ENCODE measurements at places on chromosomes 7 and 10.

DNA sequence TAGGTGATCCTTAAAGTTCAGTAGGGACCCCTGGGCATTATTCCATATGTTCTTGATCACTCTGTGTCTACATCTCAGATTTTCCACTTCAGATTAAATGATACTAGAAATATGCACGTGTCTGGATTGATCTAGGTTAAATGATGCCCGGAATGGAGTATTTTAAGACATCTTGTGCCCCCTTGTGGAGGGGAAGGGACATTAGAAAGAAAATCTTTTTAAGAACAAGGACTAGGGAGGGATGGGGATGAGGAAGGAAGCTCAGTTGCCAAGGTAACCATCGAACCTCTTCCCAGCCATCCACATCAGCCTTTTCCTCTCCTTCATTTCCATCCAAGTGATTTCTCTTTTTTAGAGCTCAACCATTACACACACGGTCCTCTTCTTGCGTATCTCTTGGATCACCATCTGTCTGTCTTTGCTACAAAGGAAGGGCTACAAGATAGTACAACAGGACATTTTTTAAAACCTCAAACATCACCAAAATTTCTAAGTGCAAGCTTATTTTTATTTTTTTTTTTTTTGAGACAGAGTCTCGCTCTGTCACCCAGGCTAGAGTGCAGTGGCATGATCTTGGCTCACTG, 40.5 kb downstream of the PRSS2 start:
- peak; percentile 84 for DNase-seq

DNA sequence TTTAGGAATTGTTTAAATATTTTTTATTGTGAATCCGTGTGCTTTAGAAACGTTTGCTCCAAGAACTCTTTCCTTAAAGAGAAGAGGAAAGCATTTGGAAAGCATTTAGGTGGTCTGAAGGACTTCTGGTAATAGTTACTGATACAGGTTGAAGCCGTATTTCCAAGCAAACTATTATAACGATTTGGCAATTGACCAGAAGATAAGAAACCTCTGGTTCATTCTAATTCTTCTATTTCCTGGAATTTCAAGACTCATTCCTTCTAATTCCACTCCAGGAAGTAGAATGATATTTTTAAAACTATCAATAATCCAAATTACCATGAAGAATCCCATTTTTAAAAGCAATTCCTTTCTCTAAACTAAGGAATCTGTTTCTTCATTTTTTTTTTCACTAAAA, 158.9 kb upstream of the AGR3 start:
- no peak for DNase-seq

DNA sequence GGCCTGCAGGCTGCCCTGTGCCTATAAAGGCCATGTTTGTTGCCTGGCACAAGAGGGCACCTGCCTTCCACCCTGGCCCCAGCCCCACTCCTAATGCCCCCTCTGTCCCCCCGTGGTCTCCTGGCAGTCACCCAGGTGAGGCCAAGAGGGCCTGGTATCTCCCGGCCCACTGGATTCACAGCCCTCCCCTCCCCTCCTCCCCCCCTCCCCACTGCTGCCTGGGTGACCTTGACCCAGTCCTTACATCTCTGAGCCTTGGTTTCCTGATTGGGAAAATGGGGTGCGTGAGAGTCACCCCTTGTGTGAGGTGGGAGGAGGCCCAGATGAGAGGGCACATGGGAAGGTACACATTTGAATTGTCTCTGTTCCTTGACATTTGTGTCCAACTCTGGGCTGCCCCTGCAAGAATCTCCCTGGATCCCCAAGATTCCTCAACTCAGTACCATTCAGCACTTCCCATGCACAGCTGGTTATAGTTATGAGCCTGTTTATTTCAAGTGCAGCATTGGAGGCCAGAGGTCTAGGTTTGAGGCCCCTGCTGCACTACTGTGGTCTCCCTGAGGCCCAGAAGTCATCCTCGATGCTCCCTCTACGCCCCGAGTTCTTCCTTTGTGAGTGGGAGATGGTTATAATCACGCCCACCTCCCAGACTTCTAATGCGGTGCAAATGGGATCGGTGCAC, 58.9 kb downstream of the TMEM270 start:
- no peak for DNase-seq

GRCh38 chr10:16585103-16585502, 63.4 kb upstream of the C1QL3 start:
- no peak for DNase-seq

GRCh38 chr7:84248267-84248666, 53.7 kb upstream of the SEMA3A start:
- DNase-seq: peak; percentile 10

DNA sequence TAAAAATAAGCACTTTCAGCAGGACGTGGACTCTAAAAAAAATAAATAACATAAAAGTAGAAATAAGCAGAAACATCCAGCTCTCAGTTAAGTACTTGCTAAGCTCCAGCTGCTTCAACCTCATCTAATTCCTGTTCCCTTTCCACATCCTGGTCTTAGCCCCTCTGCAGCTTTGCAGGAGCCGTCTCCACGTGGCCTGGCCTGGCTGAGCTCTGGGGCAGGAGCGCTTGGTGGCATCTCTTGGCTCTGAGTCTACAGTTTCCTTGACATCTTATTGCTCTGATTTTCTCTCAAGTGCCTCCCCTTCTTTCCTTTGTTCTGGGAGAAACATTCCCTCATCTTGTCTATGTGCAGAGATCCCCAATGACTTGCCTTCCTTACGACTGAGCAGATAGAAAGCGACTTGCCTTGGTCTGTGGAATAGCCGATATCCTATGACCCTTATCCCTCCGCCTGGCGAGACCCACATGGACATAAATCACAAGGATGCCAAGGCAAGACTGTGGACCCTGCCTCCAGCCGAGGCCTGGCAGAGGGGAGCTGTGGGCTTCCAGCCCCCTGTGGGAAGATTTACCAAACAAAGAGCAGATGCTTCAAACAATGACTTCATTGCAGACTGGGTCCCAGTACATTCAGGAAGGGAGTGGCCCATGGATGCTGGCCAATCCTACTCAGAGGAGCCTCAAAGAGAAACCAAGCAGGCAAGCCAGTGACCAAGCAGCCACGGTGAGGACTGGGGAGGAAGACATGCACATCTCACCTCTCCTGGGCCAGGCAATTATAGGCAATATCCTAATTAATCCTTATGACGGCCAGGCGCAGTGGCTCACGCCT, 61.9 kb downstream of the SPOCK2 start:
- no peak for DNase-seq

- DNase-seq: no peak
These were observed 191.4 kb downstream of the AGMO start for GRCh38 chr7:15370441-15370840.

GRCh38 chr10:78118591-78118990, 84.9 kb downstream of the RPS24 start:
- no peak for DNase-seq

GRCh38 chr7:27409776-27410175, 167.2 kb downstream of the EVX1 start:
- DNase-seq: no peak

- no peak for DNase-seq
These were observed 193.5 kb upstream of the NEBL start for GRCh38 chr10:21090609-21091082.

- no peak for DNase-seq
These were observed 694.6 kb upstream of the SORCS1 start for GRCh38 chr10:107859065-107859464.

- no peak for DNase-seq
These were observed 6.1 kb downstream of the NRF1 start for GRCh38 chr7:129617652-129618051.

DNA sequence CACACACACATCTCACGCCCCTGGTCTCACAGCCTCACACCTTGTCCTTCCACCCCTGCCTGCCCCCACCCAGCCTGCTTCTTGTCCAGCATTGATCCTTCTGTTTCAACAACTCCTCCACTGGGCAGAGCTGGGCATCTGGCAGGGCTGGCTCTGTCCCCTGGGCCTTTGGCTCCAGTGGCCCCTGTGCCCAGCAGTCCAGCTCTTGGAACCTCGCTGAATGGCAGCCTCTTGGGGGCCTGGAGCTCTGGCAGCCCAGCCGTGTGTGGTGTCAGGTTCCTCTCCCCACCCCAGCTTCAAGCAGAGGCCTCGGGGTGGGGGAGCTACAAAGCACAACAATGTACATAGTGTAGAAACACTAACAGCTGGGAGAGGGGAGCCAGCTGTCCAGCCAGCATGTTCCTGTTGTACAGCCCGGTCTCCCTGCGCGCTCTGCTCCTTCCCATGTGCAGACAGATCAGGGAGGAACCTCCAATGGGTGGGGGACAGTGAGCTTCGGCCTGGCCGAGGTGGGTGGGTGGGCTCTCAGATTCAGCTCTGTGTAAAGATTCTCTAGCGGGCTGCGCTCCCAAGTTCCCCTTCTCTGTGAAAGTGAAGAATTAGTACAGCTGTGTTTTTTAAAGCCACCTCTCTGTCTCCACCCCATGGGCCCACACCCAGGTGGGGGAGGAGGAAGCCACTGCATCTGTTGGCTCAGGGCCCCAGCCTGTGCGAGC, 19.4 kb downstream of the ZMIZ2 start:
- peak; percentile 52 for DNase-seq

- peak; percentile 57 for DNase-seq
These were observed 90.7 kb downstream of the MKI67 start for GRCh38 chr10:128035557-128035973.

DNA sequence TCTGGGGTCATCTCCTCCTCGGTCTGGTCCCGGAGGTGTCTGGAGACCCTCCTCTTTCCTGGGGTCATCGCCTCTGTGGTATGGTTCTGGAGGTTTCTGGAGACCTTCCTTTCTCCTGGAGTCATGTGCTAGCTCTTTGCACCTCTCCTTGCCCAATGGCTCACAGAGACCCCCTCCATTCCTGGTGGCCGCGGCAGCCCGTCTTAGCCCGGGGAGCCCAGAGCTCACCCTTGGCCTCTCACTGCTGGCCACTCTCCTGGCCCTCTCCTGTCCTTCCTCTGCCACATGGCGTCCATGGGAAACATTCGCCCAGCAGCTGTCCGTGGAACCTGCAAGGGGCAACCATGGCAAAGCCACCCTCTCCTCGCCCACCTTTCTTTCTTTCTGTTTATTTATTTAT, 20.2 kb upstream of the FOXL3 start:
- no peak for DNase-seq

DNA sequence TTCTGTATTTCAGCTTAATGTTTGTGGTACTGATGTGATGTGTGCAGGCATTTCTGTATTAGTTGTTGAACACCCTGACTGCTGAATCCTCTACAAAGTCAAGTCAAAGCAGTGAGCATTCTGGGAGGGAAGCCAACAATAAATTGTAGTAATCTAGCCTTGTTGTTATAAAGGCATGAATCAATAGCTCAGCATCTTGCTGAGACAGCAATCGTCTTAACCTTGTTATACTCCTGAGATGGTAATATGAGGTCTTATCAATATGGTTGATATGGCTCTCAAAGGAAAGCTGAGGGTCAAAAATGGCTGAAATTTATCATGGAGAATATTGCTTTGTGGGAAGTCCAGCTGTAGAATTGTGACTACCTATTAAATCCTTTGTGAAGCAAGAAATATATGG, 299.4 kb downstream of the DNAJB9 start:
- no peak for DNase-seq

GRCh38 chr7:25711940-25712339, 440.1 kb upstream of the NFE2L3 start:
- DNase-seq: no peak

DNA sequence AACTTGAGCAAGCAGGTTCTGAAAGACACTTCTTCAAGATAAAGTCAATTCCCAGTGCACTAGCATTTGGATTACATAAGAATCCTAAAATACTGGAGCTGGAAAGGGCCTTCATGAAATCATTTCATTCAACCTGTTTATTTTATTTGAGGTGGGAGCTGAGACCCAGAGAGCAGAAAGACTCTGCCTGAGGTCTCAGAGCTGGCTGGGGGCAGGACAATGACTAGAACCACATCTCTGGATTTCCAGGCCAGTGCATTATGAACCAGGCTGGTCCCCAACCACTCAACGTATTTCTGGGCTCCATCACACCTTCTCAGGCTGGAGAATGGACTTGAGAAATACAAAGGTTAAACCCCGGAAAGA, 8.4 kb downstream of the ANXA11 start:
- DNase-seq: no peak

DNA sequence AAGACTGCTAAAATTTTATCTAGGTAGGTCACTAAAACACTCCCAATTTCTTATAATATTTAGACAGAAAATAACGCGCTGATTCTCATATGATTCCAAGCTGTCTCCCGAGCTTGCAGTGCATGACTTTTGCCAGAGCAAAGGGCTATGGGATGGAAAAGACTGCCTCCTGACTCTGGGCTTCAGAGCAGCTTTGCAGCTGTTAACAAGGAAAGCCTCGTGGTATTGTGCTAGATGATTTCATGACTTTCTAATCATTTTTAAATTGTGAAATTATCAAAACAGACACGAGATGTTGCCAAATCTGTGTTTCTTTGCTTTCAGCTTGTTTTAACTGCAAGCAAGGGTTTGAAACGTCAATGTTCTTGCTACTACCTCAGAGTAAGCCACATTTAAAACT, 238.3 kb downstream of the AGMO start:
- no peak for DNase-seq

DNA sequence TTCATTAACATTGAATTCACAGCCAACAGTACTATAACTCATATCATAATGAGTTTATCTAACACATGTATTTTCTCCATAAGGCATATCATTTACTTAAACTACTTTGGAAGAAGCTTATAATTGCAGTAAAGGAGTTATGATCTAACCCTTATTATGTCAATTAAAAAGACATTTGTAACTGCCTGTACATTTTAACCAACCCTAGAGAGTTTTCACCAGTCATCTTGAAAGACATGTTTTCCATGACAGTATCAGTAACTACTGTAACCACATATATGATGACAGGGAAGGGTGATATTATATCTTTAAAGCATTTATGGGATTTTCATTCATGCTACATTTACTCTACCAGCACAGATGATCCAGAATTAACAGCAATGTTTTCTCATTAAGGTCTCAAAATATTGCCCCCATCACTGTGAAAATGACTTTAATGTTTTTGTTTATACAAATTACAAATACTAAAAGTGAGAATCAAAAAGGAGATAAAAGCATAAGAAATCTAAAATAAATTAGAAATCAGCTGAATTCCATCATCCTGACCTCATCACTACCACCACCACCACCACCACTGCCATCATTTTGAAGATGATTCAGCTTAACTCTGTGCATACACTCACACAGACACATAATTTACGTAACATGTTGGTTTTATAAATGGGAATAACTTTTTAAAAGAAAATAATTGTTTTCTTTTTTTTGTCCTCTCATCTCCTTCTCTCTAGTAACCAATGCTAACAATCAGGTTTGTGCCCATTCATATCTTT, 53.6 kb downstream of the MKLN1 start:
- no peak for DNase-seq

Measured in CD4-positive, alpha-beta T cell treated with Interleukin-4 for 4 hours (primary cell).